ENCODE measurements at places on chromosomes 6 and 20.

- DNase-seq = no peak
These were observed 242.0 kb downstream of the TBXT start for GRCh38 chr6:165925474-165926156.

- peak; percentile 88 for DNase-seq
These were observed 39.0 kb downstream of the GMPR start for GRCh38 chr6:16277101-16277981.

DNA sequence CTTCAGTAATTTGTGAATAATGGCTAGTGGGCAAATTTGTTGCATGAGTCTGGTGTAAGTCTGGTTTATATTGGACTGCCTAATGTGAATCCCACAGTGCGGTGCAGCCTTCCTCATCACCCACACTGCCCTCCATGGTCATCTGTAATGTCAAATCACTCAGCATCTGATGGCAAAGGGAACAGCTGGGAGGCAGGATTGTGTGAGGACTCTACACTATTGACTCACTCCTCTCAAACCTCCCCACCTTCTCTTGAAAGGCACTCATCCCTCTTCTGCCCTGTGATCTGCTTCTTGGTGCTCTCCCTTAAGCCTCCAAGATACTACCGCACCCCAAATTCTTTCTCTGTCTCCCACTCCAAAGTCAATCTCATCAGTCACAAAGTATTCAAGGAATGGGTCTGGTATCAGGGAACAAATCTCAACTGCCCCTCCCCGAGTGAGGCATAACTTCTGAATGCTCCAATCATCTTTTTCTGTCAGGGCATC lies 146.0 kb upstream of the BEND6 start:
- DNase-seq = peak; percentile 28

- DNase-seq = no peak
These were observed 49.9 kb downstream of the CNR1 start for GRCh38 chr6:88116276-88116675.

GRCh38 chr6:166488076-166488685 lies 98.3 kb downstream of the RAMACL start:
- no peak for DNase-seq

- peak; percentile 52 for DNase-seq
These were observed 417 bp downstream of the VAPB start for GRCh38 chr20:58389324-58389967.

DNA sequence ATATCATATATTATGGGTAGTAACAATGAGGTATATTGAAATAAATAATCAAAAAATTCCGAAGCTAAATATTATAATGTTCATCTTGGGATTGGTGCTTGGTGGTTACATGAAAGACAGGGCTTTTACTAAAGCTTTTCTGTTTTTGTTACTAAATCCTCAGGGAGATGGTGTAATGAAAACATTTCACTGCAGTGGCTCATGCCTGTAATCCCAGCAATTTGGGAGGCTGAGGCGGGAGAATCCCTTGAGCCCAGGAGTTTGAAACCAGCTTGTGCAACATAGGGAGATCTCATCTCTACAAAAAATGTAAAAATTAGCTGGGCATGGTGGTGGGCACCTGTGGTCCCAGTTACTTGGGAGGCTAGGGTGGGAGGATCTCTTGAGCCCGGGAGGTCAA lies 42.9 kb downstream of the AFG1L start:
- DNase-seq = no peak

- no peak for DNase-seq
These were observed 42.0 kb upstream of the PRDM1 start for GRCh38 chr6:106044151-106044550.

- peak; percentile 38 for DNase-seq
These were observed at the start of gene COL21A1 for GRCh38 chr6:56246881-56247653. TSS of gene COL21A1 (minus strand) at chr6:56247580. CDS start at chr6:56182618, 64,962 bp downstream.

- no peak for DNase-seq
These were observed 31.6 kb downstream of the MYLK4 start for GRCh38 chr6:2719093-2719455.

- DNase-seq = no peak
These were observed 662.8 kb downstream of the TBC1D32 start for GRCh38 chr6:120671519-120671918.

- DNase-seq = no peak
These were observed 35.8 kb downstream of the DTNBP1 start for GRCh38 chr6:15626878-15627674.

DNA sequence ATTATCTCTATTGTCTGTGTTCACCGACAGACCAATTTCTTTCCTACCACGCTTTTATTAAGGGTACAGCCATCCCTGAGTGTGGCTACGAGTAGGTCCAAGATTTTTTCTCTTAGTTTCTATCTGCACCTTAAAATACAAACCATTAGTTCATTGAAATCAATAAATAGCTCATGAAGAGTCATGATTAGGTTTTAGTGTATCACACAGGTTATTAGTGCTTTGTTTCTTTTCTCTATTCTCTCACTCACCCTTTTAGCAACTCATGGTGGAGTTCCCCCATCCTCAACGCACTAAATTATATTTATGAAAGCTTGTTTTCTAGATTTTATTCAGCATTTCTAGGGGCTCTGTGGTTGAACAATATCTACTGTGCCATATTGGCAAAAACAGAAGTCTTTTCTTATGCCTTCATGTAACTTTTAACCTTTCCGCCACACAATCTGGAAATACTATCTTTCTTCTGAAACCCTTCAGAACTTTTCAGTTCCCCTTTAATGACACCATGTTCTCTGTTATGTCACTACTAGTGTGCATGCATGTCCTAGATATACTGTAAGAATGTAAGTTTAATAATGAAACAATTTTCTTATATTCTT lies 128.2 kb upstream of the LAMA2 start:
- DNase-seq = no peak

DNA sequence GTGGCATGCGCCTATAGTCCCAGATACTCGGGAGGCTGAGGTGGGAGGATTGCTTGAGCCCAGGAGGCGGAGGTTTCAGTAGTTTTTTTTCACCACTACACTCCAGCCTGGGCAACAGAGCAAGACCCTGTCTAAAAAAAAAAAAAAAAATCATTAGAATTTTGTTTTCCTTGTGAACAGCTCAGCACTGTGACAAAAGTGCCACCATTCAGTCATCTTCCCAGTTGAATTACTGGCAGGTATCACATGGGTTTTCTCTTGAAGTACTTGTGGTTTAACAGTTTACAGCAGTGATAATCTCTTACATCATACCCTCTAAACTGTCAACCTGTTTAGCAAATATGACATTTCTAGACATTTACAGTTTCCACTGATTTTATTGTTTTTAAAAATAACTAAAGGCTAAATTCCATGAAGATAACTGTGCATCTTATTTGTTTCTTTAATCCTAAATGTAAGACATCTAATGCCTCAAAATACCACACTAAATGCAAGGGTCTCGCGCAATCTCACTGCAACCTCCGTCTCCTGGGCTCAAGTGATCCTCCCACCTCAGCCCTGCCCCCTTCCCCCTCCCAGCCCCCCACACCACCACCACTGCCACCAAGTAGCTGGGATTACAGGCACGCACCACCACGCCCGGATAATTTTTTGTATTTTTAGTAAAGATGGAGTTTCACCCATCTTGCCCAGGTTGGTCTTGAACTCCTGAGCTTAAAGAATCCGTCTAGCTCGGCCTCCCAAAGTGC lies 7.0 kb downstream of the TRPC4AP start:
- DNase-seq = no peak

- no peak for DNase-seq
These were observed 201.7 kb downstream of the CLIC5 start for GRCh38 chr6:45813943-45814342.

DNA sequence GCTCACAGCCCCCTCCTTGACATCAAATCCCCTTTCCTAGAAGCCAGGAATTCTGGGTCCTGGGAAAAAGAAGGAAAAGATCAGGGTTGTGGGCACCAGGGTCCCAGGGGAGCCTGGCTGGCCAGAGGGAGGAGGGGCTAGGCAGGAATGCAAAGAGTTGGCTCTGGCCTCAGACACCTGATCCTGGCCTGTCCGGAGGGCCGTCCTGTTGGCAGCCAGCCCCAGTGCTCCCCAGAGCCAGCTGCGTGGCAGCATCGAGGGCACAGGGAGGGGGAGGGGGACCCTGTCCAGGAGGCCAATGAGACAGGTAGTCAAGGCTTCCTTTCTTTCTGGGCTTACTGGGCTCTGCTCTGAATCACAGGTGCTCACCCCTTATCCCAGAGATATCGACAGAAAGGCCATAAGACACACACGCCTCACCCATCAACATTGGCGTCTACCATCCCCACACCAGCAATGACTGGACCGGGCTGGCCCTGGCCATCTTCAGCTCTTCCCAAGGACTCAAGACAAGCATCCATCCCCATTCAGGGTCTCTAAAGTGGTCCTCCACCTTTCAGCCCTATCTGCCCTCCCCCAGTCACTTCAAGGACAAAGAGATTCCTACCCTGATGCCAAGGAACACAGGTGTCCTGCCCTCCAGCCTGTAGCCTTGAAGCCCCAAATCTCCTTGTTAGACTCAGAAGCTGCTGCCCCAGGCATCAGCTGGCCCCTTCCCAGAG lies 723 bp downstream of the COL11A2 start:
- no peak for DNase-seq

- no peak for DNase-seq
These were observed 118.2 kb downstream of the DHX35 start for GRCh38 chr20:39080326-39080725.

DNA sequence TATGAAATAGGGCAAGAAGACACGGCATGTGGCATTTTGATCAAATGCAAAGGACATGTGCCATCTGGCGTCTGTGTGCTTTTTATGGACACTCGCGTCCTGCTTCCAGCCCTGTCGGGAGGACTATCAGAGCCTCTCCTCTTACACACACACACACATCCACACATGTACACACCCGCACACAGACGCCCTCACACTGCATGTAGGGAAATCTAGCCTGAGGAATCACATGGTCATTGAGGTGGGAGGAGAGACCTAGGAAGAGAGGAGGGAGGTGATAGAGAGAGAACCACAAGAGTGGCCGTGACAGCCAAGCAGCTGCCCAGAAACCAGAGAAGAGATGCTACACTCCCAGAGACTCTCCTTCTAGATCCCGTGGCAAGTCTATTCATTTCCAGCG lies 105.9 kb upstream of the CDYL start:
- DNase-seq = no peak

- DNase-seq = peak; percentile 89
These were observed 26.1 kb downstream of the FARS2 start for GRCh38 chr6:5287205-5287965.

GRCh38 chr6:11083956-11084355 lies 9.7 kb upstream of the SMIM13 start:
- DNase-seq = no peak

DNA sequence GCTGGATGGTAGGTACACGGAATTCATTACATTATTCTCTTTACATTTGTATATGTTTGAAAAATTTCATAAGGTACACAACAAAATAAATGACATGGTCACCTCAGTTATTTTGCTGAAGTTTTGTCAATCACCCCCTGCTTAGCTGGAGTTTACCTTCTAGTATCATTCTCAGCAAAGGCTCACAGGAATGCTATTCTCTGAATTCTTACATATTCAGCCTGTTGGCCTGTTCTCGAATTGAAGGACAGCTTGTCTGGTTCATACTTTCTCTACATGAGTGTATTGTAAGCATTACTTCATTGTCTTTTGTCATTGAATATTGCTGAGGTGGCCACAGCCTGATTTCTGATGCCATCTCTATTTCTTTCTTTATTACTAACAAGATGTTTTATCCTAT lies 12.8 kb downstream of the CALHM5 start:
- DNase-seq = no peak

- no peak for DNase-seq
These were observed 9.4 kb downstream of the ACSS1 start for GRCh38 chr20:25048519-25048952.

- DNase-seq = no peak
These were observed 1247.9 kb downstream of the GRIK2 start for GRCh38 chr6:102641426-102641825.

- no peak for DNase-seq
These were observed 31.6 kb upstream of the LAMA4 start for GRCh38 chr6:112286010-112286409.

- no peak for DNase-seq
These were observed 5.8 kb downstream of the ABCC10 start for GRCh38 chr6:43433148-43433547.

DNA sequence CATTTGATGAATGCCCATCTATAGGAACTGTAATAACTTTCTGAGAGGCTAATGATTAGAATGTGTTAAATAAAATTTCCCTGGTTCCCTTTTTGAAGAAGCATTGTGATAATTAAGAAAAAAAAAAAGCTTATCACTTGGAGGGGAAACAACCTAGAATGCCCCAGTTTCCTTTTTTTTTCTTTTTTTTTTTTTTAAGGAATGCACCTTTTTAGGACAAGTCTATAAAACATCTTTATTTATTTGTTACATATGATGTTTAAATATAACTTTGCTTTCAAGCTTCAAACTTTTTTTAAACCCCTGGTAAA lies 7.3 kb upstream of the MRPS10 start:
- DNase-seq = no peak

DNA sequence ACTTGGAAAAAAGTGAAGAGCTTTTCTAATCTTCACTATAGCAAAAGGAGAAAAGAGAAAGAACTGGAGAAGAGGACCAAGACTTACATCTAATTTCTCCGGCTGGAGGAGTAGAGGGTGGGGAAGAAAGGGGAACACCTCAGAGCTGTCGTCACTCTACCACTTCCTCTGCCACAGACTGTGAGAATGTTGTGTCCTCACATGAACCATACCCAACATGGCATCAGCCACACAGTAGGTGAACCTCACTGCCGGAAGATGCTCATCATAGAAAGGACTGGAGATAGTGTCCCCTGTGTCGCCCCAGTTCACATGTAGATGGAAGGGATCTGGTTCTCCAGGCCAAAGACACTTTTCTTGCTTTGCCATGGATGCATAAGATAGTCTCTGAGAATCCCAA lies 604.4 kb upstream of the NOX3 start:
- no peak for DNase-seq

GRCh38 chr6:30828027-30828962 lies 56.0 kb upstream of the DDR1 start:
- DNase-seq = peak; percentile 92

DNA sequence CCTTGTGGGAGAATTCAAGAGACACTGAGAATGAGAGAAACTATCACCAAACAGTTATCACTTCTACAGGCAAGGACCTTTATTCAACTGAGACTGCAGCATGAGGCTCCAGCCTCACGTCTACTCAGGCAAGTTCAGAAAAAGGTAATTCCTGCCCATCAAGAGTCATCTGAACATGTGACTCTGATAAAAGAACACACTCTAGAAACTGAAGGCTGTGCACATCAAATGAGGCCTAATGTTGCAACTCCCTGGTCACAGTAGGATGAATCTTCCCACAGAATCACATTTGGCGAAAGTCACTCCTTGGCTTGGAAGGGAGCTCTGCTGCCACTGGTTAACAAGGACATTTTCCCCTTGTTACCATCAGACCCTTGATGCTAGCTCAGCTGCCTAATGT lies 71.2 kb upstream of the EMILIN3 start:
- DNase-seq = no peak
